ENCODE measurements at places on chromosomes 2 and 18. TPM values are rescaled to one million over a fixed set of nuclear protein-coding genes. Genes with fewer than 3 reads are reported as not detected.
A peak's percentile ranks its signal among the peaks of the same experiment; 100 is the strongest.

DNA sequence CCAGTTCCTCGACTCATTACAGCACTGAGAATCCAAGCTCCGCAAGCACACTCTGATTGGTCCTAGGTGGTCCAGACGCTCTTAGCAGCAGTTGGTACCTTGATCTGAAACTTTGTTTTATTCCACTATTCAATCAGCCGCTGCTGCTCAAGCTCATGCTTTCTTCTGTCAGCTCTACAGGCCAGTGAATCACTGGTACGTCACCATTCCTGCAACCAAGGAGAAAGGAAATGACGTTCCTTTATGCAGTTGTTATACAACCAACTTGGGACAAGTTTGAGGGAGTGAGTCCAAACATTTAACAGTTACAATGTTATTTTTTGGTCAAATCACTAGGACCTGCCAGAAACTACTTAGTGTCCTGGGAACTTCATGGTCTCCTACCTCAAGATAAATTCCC, 398.8 kb upstream of the TMEFF2 start:
- no peak for DNase-seq
- no peaks in the 10 kb centered on the region for H3K4me1 ChIP-seq
- H3K4me3 ChIP-seq: no peak overlapping the region
- H3K27ac ChIP-seq: no peak overlapping the region
- no peaks in the 10 kb centered on the region for H3K27me3 ChIP-seq

ELOA2 gene
- not detected for polyA plus RNA-seq

DNA sequence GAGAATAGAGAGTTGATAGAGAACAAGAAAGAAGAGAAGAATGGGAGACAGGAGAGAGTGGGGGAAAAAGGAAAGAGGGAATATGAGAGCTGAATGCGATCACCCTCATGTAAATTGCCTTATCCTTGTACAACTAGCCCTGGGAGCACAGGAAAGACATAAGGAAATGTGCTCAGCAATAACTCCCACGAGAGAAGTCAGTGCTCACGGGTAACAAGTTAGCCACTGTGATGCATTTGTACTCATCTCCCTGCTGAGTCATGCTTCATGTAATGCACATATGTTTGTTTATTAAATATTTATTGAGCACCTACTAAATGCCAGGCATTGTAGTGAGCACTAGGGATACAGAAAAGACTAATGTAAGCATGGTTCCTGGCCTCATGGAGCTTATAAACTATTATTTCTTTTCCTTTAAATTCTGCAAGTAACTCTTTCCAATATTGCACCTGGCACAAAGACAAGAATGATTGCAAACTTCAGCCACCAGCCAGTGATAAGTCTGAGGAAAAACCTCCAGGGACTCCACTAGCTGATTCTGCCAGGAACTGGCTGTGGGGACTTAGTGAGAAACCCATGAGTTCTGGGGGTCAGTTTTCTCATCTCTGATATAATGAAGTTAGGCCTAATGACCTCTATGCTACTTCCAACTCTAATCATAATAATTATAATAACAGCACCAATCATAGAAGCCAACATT, 124.1 kb downstream of the LNPK start:
- no peaks in the 10 kb centered on the region for H3K27me3 ChIP-seq
- DNase-seq: no peak
- no peaks in the 10 kb centered on the region for H3K4me1 ChIP-seq
- H3K4me3 ChIP-seq: no peak overlapping the region

- H3K27me3 ChIP-seq: no peaks in the 10 kb centered on the region
- no peaks in the 10 kb centered on the region for H3K36me3 ChIP-seq
- DNase-seq: no peak
- H3K4me3 ChIP-seq: no peak overlapping the region
Observed at GRCh38 chr18:30622104-30622503, 420.4 kb downstream of the DSC3 start.

DNA sequence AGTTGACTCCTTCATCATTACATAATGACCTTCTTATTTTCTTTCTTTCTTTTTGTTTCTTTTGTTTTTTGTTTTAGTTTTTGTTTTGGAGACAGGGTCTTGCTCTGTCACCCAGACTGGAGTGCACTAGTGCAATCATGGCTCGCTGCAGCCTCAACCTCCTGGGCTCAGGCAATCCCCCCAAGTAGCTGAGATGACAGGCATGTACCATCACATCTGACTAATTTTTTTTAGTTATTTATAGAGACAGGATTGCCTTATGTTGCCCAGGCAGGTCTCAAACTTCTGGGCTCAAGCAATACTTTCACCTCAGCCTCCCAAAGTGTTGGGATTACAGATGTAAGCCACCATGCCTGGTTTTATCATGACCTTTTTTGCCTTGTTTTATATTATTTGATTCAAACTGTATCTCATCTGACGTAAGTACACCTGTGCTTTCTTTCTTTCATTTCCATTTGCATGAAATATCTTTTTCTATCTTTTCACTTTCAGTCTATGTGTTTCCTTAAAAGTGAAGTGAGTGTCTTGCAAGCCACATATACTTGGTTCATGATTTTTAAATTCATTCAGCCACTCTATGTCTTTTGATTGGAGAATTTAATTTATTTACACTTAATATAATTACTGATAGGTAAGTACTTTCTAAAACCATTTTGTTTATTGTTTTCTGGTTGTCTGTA, 39.1 kb downstream of the SP100 start:
- DNase-seq: no peak
- H3K4me1 ChIP-seq: peaks cover 18% of the 10 kb centered on the region
- H3K4me3 ChIP-seq: no peak overlapping the region
- no peaks in the 10 kb centered on the region for H3K27me3 ChIP-seq
- H3K27ac ChIP-seq: no peak overlapping the region

DNA sequence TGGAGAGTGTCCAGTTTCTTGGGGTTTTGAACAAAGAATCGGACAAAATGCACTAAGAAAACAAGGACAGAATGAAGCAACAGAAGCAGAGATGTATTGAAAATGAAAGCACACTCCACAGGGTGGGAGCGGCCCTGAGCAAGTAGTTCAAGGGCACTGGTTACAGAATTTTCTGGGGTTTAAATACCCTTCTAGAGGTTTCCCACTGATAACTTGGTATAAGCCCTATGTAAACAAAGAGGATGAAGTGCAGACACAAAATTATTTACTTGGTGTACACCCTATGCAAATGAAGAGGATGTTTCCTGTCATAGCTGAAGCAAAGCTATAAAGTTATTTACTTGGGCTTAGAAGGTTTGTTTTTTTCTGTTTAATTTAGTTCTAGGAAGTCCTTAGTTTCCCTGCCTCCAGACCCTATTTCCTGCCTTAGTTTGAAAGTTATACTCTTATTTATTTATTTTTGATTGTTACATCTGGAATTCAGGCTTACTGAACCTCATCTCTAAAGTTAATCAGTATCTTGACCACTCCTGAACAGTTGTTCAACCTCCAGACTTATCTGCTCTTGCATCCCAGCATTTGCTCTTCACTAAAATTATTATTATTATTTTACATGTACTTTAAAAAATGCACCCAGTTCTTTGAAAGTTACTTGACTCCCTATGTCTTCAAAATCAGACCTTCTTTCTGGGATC, 193.5 kb downstream of the SPP2 start:
- no peaks in the 10 kb centered on the region for H3K4me1 ChIP-seq
- no peaks in the 10 kb centered on the region for H3K36me3 ChIP-seq
- H3K27me3 ChIP-seq: no peaks in the 10 kb centered on the region
- H3K4me3 ChIP-seq: no peak overlapping the region
- no peak for DNase-seq

CXCR1 gene
- polyA plus RNA-seq: not detected

- H3K4me1 ChIP-seq: no peaks in the 10 kb centered on the region
- H3K4me3 ChIP-seq: no peak overlapping the region
- no peaks in the 10 kb centered on the region for H3K27me3 ChIP-seq
- no peaks in the 10 kb centered on the region for H3K36me3 ChIP-seq
- no peak for DNase-seq
Observed at GRCh38 chr18:44325903-44326635, 354.6 kb upstream of the SETBP1 start.

DNA sequence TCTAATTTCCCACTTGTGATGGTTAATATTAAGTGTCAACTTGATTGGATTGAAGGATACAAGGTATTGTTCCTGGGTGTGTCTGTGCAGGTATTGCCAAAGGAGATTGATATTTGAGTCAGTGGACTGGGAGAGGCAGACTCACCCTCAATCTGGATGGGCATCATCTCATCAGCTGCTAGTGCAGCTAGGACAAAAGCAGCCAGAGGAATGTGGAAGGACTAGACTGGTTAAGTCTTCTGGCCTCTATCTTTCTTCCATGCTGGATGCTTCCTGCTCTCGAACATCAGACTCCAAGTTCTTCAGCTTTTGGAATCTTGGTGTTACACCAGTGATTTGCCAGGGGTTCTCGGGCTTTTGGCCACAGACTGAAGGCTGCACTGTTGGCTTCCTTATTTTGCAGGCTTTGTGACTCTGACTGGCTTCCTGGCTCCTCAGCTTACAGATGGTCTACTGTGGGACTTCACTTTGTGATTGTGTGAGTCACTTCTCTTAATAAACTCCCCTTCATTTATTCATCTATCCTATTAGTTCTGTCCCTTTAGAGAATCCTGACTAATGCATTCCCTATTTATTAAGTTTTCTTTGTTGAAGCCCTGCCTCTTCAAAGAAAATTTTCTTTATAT, 1087.5 kb upstream of the NXPH2 start:
- no peak for DNase-seq
- H3K4me1 ChIP-seq: no peaks in the 10 kb centered on the region
- H3K27ac ChIP-seq: no peak overlapping the region
- no peak overlapping the region for H3K4me3 ChIP-seq
- no peaks in the 10 kb centered on the region for H3K27me3 ChIP-seq

DNA sequence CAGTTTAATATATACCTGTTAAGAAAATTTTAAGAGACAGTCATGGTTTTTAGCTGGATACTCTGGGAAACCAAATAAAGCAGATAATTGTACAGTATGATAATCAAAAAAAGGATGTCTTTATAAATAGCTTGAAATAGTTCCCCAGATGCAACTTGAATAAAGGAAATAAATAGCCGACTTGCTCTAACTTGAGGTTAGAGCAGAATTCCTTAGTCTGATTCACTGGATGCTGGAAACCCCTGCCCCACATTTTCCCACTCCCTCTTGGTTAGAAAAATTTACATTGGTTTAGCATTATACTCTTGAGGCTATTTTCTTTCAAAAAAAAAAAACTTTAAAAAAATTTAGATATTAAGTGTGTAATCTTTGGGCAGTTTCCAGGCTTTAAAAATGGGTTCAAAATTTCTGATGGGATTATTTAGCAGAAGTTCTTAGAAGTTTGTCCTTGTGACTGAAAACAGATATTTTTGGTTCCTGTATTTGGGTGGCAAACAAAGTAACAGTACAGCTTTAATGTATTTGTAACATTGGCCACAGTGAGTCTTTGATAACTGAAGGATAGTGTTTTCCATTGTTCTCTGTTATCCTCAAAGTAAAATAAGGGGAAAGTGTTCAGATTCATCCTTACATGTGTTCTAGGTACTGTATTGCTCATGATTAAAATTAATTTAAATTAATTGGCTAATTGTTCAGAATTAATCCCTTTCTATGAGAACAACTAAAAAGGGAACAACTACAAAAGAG, 39.6 kb downstream of the ITGAV start:
- DNase-seq: no peak
- no peaks in the 10 kb centered on the region for H3K36me3 ChIP-seq
- H3K27ac ChIP-seq: no peak overlapping the region
- H3K4me1 ChIP-seq: no peaks in the 10 kb centered on the region

LYPD6B gene
- polyA plus RNA-seq: 5.8 TPM

GRCh38 chr18:43719267-43719795, 442.0 kb upstream of the SYT4 start:
- no peaks in the 10 kb centered on the region for H3K36me3 ChIP-seq
- H3K27me3 ChIP-seq: no peaks in the 10 kb centered on the region
- H3K4me1 ChIP-seq: no peaks in the 10 kb centered on the region
- no peak overlapping the region for H3K4me3 ChIP-seq
- no peak for DNase-seq

TMEM169 gene
- polyA plus RNA-seq: 3.1 TPM

- H3K4me3 ChIP-seq: no peak overlapping the region
- DNase-seq: no peak
- no peak overlapping the region for H3K27ac ChIP-seq
- no peaks in the 10 kb centered on the region for H3K36me3 ChIP-seq
- no peaks in the 10 kb centered on the region for H3K27me3 ChIP-seq
- no peaks in the 10 kb centered on the region for H3K4me1 ChIP-seq
Observed at GRCh38 chr2:235642446-235643098, 148.7 kb downstream of the AGAP1 start.

GPR39 gene
- not detected for polyA plus RNA-seq

- no peak for DNase-seq
- H3K27me3 ChIP-seq: peaks cover 4% of the 10 kb centered on the region
- H3K4me3 ChIP-seq: no peak overlapping the region
- no peaks in the 10 kb centered on the region for H3K4me1 ChIP-seq
- H3K27ac ChIP-seq: no peak overlapping the region
Observed at GRCh38 chr18:48446582-48447225, 37.5 kb upstream of the ZBTB7C start.

DDX1 gene
- 134 TPM for polyA plus RNA-seq

NRP2 gene
- polyA plus RNA-seq: 0.51 TPM

FOXD4L1 gene
- not detected for polyA plus RNA-seq

LYG1 gene
- polyA plus RNA-seq: 0.33 TPM

DNA sequence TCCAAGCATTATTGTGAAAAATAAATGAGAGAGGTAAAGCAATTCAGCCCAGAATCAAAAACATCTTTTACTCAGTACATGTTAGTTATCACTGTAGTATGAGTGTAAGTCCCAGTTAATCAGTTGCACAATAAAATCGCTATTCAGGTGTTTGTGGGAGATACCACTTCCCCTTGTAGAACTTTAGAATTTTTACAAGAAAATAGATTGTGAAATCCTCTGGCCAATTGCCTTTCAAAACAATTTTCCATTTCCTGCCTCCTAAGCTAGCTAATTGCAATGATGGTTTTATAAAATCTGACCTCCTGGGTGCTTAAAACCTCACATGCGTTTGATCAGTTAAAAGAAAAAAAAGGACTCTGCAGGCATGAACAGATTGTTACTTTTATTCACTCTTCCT, 332.5 kb downstream of the PID1 start:
- no peaks in the 10 kb centered on the region for H3K36me3 ChIP-seq
- H3K4me1 ChIP-seq: no peaks in the 10 kb centered on the region
- H3K27ac ChIP-seq: no peak overlapping the region
- no peaks in the 10 kb centered on the region for H3K27me3 ChIP-seq
- H3K4me3 ChIP-seq: no peak overlapping the region

HOXD12 gene
- not detected for polyA plus RNA-seq

DNA sequence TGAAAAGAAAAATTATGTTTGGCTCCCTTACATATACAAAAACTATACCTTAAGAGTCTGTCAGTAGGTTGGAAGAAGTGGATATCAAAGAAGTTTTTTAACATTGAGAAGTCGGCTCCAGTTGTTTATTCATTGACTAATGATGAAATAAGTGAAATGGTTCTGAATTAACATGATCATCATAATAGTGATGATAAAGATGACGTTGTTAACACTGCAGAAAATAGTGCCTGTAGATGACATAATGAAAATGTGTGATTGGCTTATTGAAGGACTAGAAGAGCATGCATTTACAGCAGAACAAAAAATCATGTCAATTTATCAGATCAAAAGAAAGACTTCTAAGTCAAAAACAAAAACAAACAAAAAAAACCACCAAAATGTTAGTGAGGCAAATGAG, 1125.4 kb upstream of the NXPH2 start:
- H3K4me3 ChIP-seq: no peak overlapping the region
- no peaks in the 10 kb centered on the region for H3K36me3 ChIP-seq
- no peaks in the 10 kb centered on the region for H3K4me1 ChIP-seq
- H3K27me3 ChIP-seq: no peaks in the 10 kb centered on the region
- H3K27ac ChIP-seq: no peak overlapping the region

GRCh38 chr2:17756668-17757067, 2.7 kb downstream of the GEN1 start:
- peak overlapping the region; percentile 53 for H3K4me3 ChIP-seq
- H3K27ac ChIP-seq: no peak overlapping the region
- H3K4me1 ChIP-seq: 0 out of 2 replicates have a peak, but pooled peaks cover 3% of the 10 kb centered on the region

ONECUT2 gene
- polyA plus RNA-seq: 0.01 TPM

All from GM12878 (cell line).